T-helper 17 cell (primary cell): ENCODE measurements at places on chromosomes 2 and 18.
A peak's percentile ranks its signal among the peaks of the same experiment; 100 is the strongest.

DNA sequence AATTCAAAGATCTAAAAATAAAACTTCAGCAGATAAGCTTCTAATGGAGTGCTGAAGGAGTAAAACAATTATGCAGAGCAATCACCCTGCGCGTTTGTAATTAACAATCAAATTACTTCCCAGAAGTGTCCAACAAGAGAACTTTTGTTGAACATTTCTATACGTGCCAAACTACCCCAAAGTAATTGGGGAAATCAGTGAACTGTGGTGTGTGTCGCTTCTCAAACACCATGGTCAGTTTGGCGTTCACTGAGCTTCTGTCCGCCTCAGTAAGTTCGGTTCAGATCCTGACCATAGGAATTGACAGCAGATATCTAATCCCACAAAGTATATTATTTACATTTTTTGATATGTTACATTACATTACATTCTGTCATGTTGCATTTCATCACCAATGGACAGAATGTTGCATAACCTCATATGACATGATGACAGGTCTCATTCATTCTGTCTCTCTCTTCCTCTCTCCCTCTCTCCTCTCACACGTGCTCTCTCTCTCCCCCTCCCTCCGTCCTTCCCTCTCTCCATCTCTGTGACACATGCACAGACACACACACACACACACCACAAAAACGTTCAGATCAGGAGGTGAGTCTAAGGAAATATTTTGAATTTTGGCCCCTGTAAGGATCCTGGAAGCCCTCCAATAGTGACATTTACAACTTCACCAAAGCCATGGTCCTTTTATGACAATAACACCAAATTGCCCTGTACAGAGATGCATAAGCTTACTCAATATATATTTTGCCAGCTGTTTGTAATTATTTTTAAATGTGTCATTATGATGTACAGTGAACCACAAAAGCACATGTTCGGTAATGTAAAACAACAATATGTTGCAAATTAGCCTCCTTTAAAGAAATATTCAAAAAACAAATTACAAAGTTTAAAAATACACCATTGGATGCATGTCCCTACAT lies 269.2 kb downstream of the FIGN start:
- DNase-seq, result no peak

DNA sequence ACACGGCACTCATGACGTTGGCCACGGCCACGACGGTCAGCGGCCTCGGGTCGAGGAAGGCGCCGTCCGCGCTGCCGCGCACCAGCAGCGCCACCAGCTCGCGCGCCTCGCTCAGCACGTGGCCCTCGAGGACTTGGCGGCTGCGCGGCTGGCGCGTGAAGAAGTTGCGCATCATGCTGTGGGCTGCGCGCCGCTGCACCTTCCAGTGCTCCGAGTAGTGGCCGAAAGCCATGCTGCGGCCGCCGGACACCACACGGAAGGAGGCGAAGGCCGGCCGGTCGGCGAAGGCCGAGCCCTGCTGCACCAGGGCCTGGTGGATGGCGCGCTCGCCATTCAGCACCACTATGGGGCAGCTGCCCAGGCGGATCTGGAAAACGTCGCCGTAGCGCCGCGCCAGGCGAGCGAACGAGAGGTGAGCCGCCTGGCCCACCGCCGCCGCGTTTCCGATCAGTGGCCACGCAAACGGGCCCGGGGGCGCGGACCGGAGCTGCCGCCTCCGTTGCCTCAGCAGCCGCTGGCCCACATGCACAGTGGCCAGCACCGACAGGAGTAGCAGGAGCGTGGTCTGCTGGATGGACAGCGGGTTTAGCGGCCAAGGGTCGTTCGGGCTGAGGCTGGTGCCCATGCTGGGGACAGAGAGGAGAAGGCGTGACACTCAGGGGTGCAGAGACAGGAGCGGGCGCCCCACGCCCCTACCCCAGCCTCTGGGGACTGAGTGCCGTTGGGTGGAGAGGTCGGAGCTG lies 1.0 kb downstream of the CYP1B1 start:
- DNase-seq, result no peak

DNA sequence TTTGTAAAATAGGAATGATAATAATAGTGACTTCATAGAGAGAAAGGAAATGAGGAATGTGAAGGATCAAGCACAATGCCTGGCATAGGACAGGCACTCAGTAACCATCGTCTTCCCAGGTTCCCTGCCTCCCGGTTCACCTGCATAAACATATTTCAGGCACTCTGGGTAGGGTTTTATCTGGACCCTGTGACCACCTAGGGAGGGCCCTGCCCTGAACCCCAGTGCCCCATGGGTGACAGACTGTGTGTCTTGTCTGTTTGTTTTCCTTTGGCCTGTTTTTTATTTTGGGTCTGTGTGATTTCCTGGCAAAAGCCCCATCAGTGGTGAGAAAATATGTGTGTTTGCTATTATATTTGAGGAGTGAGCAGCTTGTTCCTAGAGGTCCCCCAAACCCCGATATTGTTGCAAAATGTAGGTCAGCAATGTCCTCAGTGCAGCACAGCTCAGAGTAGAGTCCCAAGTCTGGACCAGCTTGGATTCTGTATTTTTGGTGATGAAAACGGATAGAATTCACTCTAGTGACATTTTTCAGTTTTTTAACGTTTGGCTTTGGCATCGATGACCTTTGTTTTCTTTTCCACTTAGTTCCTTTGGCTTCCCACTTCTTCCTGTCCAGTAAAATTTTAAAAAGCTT lies 9.6 kb upstream of the NT5C1B start:
- no peak for DNase-seq

GRCh38 chr2:147172493-147173188 lies 672.2 kb upstream of the ACVR2A start:
- no peak for DNase-seq

GRCh38 chr2:112884869-112885505 lies 26.0 kb upstream of the IL37 start:
- peak; percentile 37 for DNase-seq

DNA sequence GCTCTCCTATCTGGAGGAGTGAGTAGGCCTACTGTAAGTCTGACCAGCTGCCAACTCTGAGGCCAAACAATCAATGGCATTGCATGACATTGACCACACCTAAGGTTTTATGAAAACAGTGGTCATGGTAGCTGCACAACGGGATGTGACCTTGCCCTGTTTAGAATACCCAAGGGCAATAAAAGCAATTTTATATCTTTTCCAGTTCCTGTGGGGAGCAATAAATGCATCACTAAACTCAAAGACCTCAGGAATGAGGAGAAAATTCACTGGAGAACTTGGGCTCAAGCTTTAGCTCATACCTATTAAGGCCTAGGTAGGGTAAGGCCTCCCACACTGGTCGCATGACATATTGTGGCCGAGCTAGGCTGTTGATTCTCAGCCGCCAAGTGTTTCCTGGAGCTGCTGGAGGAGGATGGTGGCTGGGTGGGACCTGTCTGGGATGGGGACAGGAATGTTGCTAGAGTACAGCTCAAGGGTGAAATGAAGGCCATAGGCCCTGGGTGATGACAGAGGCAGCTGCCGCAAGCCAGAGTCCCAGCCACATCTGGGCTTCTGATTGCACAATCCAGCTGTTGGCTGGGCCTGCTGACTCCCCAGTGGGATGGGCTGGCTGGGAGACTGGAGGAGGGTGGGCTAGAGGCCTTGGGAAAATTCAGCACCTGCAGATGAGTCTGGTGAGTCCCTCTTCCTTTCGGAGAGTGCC lies 313.7 kb downstream of the CYP26B1 start:
- no peak for DNase-seq

GRCh38 chr2:99984799-99985515 lies 157.4 kb downstream of the AFF3 start:
- DNase-seq, result no peak

- DNase-seq, result no peak
Observed at GRCh38 chr2:6011921-6012320, 319.7 kb downstream of the SOX11 start.
